ENCODE measurements at places on chromosomes 7 and 10.
A peak's percentile ranks its signal among the peaks of the same experiment; 100 is the strongest.

DNA sequence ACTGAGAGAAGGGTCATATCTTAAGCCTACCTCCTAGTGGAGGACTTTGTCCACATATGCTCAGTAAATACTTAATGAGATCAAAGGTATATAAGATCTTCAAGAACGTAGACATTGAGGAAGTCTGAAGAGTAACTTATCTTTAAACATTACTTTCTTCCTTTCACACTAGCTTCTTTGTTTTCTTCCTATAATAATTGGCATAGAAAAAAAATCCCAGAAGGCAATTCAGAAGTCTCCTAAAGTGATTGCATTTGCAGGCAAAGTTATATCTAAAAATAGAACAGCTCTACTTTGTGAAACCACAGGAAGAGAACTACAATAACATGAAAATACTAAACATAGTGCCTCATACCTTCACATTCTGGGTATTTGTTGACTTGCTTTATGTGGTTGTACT, 150.4 kb downstream of the PPP1R3A start:
- DNase-seq, result no peak

GRCh38 chr7:47557694-47558670, 23.9 kb downstream of the TNS3 start:
- DNase-seq, result no peak

- no peak for DNase-seq
Measured at GRCh38 chr10:126240483-126240882, 147.8 kb downstream of the ADAM12 start.

GRCh38 chr7:134447383-134447782, 11.5 kb downstream of the AKR1B1 start:
- no peak for DNase-seq

DNA sequence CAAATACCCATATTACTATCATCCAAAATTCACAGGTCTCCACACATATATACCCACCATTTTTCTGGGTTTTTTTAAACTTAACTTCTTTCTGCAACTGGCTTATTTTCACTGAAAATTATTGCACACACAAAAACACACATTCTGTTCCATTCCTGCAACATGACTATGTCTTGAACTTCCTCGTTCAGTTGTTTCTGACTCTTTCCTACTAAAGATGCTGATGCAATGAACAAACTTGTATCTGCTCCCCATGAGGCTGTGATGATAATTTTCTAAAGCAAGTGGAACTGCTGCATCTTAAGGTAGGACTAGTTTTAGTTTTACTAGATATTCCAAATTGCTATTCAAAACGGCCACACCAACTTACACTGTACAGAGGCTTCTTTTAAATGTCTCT, 77.7 kb downstream of the OSBPL3 start:
- DNase-seq, result no peak

DNA sequence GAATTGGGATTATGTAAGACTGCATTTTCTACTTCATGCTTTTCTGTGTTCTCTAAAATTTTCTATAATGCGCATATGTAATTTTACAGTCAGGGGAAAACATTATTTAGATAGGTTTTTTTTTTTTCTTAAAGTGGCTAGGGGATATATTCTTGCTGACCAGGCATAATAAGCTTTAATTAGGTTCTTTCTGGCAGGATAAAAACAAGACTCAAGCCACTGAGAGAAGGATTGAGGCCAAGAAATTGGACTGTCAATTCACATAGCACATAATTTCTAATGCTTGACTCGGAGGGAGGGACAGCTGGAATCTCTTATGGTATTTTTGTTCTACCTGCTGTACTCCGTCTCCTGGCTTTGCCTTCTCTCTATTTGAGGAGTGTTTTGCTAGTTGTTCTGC, 119.8 kb upstream of the NPVF start:
- no peak for DNase-seq

DNA sequence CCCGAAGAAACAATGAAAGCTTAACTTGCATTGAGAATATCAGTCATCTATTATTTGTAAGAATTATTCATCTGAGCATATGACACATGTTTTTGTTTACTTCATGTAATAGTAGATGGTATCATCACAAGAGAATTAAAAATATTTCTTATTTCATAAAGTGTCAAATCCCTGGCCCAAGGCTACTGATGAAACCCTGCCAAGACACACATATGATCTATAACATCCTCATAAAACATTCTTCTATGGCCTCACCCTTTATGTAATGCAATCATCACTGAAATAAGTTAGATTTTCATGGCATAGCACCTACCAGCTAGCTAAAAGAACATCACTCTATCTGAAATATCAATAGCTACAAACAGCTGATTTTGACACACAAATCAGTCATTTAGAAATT, 385.6 kb upstream of the PHF14 start:
- no peak for DNase-seq

DNA sequence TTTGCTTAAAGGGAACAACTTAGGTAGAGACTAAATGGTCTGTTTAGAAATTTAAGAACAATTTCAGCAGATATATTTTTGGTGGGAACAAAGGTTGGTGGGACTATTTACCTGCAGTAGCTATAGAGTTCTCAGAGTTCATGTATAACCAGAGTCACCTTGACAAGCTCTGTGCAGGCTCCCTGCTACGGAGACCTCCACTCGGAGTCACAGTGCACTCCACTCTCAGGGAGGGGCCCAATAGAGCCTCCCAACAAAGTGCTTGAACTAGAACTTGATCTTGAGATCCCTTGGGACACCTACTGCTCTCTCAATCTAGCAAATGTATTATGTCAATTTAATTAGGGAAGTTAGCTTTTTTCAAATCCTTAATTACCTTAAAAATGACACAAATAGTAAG, 2.3 kb downstream of the MYPN start:
- no peak for DNase-seq

GRCh38 chr10:17257466-17258321, 29.7 kb downstream of the VIM start:
- DNase-seq, result peak; percentile 26

GRCh38 chr7:84081973-84082522, 112.5 kb downstream of the SEMA3A start:
- DNase-seq, result no peak

GRCh38 chr10:14399641-14400040, 68.9 kb upstream of the FRMD4A start:
- DNase-seq, result no peak

GRCh38 chr10:44309939-44310761, 74.7 kb downstream of the CXCL12 start:
- no peak for DNase-seq

- DNase-seq, result no peak
Measured at GRCh38 chr10:96618653-96619052, 31.8 kb upstream of the TM9SF3 start.

DNA sequence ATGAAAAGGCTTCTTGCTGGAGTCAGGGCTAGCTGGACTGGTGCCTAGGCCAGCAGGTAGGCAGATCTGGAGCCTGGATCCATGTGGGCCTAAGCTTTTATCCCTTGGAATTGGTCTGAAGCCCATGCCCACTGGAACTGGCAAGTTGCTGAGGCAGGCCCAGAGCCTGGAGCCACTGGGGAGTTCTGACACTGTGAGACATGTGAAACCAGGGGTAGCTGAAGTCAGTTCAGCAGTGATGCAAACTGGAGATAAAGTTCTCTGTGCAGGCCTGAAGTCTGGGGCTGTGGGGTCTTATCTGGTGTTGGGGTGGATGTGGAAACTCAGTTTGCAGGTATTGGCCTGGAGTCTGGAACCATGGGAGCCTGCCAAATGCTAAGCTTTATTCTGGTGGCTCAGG, 9.7 kb upstream of the THSD7A start:
- DNase-seq, result no peak

Measured in NCI-H526 (cell line).